ENCODE measurements at places on chromosomes 2 and 18.

DNA sequence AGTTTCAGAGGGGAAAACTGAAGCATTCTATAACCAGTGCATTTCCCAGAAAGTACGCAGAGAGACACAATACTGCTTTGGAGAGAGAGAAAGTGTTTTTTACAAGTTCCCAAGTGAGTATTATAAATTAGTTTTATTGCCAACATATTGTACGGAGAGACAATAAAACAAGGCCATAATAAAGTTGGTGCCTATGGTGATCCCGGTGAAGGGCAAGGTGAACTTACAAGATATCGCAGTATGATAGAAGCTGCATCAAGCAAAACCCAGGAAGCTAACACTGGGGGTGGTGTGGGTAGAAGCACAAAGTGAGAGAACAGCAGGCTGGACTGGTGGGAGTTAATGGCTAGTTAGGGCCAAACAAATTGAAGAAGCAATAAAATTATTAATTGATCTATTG, 7.5 kb downstream of the TMSB10 start:
- no peak for DNase-seq

- DNase-seq: no peak
These were observed 47.5 kb upstream of the HNRNPA3 start for GRCh38 chr2:177165061-177165583.

DNA sequence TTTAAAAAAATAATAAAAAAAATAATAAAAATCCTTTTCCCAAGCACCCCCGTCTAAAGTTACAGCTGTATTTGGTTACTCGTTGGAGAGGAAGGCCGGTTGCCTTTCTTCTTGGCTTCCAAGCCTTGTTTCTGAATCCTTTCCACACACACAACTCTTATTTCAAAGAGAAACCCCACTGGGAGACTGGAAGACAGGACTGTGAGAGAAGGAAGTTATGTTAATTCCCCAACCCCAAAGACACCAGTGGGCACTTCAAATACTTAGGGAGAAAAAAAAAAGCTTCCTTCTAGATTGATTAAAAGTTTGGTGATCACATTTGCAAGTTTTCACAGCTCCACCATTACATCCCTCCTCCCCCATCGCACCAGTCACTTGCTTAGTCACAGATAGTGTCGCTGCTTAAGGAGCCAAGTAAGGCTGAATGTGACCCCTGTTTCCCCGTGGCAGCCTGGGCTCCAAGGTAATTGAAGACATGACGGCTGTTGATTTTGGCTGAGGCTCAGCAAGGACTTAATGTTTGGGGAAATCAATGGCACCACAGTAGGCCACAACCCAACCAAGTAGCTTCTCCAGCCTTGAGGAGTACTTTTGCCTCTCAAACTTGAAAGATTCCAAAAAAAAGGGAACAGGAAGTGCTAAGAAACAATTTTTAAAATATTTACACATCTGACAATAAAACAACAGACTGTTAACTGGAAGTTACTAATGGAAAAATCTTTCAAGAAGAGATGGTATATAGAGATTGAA, 40.8 kb upstream of the FRZB start:
- no peak for DNase-seq

DNA sequence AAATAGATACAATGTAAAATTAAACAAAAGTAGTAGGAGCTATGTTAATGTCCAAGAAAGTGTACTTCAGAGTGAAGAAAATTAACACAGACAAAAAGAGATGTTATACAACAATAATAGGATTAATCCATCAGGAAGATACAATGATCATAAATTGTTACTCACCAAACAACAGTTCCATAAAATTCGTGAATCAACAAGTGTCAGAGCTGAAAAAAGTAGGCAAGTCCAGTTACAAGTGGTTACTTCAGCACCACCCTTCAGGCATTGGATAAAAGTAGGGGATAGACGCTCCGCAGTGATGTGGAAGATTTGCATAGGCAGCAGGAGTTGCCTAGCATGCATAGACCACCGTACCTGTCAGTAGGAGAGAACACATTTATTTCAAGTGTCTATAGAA, 77.8 kb downstream of the ATP9B start:
- DNase-seq: no peak

DNA sequence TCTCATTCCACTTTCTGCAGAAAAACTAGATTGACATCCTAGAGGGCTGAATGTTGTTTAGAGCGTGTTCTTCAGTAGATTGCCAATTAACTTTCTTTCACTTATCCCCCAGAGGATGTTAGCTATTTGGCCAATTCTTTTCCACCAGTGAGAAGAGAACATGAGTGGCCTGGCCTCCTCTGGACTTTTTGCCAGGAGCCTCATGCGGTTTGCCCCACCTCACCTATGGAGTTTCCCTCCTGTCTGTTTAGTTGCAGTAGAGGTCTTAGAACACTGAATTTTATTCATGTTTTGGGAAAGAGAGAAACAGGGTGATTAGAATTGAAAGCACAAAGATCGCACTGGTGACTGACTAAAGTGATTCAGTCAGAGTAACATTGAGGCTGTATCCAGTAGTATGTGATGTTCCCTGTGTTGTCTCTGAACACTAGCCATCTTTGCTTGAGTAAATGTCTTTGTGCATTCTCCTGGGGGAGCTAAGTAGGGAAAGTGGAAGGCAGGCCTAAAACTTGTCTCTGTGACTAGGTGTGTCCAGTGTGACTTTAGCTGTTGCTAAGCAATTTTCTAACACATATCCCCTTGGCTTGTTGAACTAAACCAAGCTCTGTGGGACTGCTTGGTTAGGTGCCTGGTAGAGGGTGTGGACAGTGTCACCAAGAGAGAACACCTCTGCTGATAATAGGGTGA, 34.0 kb downstream of the UGP2 start:
- no peak for DNase-seq

DNA sequence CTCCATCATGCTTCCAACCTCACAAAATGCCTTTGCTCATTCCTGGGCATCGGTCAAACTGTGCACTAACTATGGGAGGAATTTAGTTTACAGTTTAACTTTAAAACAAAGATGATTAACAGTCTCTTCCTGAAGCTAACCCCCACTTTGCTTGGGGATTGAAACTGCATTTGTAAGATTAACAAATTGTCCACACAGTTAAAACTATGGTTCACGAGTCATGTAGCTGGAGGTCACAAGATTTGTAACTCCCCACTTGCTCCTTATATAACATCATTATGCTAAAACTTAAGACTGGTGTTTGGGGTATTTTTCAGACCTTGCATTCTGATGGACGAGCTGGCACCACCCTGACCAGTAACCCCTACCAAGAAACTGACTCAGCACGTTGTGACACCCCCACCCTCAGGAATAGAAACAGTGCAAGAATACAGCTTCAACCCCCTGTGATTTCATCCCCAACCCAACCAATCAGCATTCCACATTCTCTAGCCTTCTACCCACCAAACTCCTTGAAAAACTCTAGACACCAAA, 252.3 kb downstream of the MBD5 start:
- no peak for DNase-seq

DNA sequence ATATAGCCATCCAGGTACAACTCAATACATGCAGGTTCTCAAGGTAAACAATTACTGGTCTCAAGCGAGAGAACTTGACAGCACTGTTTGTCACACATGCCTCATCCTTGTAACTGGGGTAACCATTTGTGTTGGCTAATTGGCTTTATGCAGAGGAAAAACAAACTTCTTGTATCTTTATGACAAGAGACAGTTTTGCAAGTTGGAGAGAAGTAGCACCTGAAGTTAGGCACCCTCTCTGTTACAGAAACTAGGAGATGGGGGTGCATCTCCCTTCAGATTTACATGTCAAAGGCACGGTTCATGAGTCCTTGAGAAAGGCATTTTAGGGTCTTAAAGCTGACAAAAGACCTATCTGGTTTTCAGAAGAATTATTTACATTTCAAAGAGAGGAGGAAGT, 241.7 kb downstream of the CD226 start:
- DNase-seq: no peak

GRCh38 chr2:8487461-8487932, 194.4 kb upstream of the ID2 start:
- no peak for DNase-seq

GRCh38 chr2:220259662-220260061, 632.2 kb downstream of the SLC4A3 start:
- no peak for DNase-seq

DNA sequence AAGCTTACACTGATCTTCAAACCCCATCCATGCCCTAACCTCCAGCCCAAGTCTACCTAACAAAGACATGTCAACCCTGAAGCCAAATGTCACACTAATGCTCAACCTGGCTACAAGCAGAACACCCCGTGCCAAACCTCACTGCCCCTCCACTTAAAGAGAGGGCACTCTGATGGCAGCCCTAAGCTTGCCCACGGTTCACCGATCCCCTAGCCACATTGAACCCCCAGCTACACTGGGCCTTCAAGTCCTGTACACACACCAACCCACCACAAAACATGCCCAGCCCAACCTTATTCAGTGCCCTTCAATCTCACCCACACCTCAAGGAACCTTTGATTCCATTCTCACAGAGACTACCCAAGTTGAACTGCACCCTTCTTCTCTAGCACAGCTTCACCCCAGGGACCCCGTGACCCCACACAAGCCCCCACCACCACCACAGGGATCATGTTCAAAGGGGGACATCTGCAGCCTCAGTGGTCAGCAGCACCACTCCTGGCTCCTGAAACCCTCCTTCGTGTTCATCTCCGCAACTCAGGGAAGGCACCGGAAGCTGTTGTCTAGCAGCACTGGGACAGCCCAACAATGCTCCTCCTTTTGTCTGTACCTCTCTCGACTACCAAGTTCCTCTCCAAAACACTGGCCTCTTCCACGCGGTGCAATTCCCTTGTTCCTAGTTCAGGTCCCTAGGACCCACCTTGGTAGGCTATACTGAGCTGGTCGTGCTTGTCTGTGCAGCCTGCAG, 218.8 kb downstream of the CYP26B1 start:
- no peak for DNase-seq

DNA sequence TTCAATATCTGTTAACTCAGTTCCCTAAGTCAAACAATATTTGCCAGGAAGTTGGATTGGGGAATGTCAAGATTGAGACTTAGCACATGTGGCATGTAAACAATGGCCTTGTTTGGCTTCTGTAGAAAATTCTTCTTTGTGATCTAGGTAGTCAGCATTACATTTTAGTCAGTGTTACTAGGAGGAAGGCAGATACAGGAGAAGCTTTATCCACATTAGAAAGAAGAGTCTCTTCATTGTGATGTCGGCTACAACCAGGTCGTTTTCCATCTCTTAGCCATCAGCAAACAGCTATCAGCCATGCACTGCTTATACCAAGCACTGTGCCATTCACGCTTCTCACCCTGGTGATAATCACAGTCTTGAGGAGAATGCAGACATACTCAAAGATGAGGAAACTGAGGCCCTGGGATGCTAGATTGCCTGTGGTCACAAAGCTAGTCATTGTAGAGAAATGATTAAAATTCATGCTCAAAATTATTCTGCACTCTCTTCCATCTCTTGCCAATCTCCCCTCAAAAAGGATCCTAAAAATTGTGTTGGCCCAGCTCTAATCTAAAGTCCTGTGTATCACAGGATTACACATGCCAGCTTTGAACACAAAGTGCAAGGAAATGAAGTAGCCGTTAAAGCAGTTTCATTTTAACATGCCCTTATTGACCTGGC, 3.2 kb downstream of the GALNT5 start:
- DNase-seq: no peak

DNA sequence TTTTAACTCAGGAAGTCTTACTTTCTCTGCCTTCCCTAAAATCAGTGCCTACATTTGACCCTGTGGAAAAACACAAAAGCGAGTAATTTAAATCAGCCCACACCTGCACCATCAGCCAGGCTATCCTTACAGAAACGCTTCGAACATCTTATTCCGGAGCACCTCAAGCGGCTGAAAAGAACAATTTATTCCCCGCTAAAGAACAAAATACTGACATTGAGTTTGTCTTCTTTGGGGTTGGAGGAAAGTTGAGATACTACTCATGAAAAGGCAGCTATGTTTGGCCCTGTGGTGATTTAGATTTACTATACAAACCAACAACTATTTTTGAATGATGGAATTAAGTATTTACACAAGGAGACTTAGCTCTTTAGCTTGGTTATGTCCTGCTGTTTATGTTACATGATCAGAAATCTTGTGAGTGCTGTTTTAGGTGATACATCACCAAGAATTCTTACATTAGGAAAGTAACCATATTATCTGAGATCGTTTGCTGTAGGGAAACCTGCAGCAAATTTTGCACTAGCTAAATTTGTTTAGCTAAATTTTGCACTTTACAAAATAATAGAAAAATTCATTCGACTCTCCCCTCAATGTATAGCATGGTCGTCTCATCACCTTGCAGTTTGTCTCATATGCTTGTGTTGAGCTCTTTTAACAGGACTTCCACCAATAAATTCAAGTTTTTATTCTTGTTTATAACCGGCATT, 158.8 kb upstream of the SIX2 start:
- DNase-seq: no peak

- DNase-seq: no peak
These were observed 15.5 kb upstream of the MSH6 start for GRCh38 chr2:47767497-47767844.

DNA sequence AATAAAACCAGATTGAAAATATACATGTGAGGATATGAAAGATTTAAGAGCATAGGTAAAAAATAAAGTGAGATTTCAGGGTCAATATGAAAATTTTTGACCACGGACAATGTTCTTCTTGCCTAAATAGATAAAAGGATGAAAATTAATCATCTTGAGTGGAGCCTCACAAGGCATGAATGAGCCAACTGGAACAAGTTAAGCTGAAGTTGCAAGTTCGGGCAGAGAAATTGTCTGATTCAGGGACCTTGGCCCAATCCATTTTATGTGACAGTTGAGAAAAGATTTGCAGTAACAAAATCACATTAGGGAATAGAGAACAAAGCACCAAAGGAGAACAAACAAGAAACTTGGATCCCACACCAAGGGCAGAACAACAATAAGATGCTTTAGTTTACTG, 305.3 kb downstream of the TMX3 start:
- no peak for DNase-seq

GRCh38 chr2:120854014-120854620, 118.4 kb downstream of the GLI2 start:
- DNase-seq: no peak

GRCh38 chr18:48404716-48405507, 4.3 kb downstream of the ZBTB7C start:
- DNase-seq: no peak

GRCh38 chr18:48575301-48575657, 36.4 kb downstream of the CTIF start:
- no peak for DNase-seq

DNA sequence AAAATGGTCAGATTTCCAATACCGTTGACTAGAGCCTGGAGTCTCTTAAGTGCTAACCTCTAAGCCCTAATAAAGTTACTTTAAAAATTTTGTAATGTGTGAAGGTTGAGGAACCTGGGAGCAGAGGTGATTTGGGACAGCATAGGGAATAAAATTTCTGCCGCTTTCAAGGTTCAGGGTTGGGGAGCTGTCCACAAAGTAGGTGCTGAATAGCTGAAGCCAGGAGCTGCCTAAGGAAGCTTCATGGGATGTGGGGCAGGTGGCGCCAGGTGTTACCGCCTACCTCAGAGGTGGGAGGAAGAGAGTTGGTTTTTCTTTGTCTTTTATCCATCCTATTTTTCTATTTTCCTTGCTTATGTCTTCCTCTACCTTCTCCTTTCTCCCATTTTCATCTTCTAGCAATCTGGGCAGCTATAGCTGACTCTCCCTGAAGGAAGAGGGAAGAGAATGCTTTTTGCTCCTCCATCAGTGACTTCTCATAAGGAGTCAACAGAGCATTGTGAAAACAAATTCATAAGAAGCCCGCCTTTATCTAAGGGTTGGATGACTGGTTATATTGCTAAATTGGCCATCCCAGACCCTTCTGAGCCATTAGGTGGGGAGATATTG, 178.7 kb downstream of the CLIP4 start:
- no peak for DNase-seq

Measured in SIG-M5 (cell line).